ENCODE measurements at places on chromosomes 2 and 18.
A peak's percentile ranks its signal among the peaks of the same experiment; 100 is the strongest.

DNA sequence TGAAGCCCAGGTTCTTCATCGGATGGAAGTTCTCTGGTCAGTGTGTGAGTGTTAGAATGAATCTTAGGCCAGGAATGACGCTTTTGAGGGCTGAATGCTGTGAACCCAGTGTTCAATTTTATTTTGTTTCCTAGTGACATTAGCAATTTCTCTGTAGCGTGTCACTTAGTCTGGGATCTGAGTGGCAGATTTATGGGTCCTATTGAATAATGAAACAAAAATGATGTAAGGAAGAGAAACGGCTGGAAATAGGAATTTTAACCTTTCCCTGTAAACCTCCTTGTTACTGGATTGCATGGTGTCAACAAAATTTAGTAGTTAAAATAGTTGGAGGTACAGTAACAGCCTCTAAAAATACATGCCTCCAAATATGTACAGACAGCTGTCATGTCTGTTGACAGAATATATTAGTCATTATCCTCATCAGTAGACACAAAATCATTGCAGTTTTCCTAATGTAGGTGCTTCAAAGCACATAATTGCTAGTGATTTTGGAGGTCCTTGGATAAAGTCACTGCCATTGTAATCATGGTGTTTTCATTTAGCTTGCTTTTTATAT, 223.8 kb upstream of the SPRED2 start:
- DNase-seq: peak; percentile 12

- DNase-seq: peak; percentile 1
Measured at GRCh38 chr2:18788592-18788991, 199.2 kb upstream of the NT5C1B start.

- no peak for DNase-seq
Measured at GRCh38 chr2:10439185-10439879, 8.8 kb downstream of the ODC1 start.

DNA sequence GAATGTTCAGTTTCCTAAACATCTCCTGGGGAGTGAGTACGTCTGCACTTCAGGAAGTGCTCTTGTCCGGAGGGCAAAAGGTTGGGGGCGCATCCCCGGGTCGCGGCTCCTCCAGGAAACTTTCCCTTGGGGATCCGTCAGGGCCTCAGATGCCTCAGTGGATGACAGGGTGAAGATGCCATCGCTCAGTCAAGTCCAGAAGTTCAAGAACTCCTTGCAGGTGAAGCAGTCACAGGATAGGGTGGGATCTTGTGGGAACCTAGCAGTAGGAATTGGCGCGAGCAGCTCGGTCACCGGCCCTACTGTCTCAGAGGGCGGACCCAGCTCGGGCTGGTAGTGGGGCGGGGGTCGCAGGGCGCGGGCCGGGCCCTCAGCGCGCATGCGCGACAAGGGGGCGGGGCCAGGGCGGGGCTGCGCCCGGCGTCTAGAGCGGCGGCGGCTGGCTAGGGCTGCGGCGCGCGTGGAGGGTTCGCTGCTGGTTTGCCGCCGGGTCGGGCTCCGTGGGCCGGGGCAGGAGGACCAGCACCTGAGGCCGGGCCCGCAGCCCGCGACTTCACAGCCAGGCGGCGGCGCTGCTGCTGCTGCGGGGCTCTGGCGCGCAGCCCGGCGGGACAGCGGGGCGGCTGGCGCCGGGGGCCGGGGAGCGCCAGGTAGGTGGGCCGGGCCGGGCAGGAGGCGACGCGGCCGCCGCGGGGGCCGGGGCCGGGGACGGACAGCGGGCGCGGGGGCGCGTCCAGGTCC, at the start of gene INPP4A:
Gene INPP4A, plus strand, starts transcription at position 423 of the 741 bp plus-strand sequence. CDS start 75,191 bp downstream, outside the sequence.
- peak; percentile 58 for DNase-seq

DNA sequence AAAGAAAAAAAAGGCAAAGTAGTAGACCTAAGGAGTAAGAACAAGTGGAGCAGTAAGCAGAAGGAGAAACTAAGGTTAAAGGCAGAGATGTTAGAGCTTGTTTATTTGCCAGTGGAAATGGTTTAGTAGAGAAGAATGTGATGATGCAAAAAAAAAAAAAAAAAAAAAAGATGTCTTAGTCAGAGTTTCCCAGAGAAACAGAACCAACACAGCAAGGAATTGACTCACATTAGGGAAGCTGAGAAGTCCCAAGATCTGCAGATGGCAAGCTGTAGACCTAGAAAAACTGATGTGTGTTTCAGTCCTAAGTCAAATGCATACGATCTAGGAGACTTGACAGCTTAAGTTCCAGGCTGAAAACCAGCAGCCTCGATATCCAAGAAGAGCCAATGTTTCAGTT, 1548.8 kb upstream of the LRRTM1 start:
- DNase-seq: no peak

DNA sequence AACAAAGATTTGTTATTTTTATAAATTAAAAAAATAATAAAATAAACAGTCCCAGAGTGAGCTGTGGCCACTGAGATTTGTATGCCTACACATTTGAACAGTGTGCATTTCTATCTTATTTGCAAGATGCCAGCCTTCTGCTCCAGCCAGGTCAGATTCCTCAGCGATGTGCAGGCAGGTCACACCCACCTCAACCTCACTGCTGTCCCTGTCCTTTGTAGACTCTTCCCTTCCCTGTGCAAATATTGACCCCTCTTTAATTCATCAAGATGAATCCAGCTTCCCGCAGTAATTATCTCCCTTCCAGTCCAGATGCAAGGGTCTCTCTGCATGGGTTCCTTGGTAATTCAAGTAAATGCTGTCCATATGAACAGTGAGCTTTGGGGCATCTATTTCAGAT, 256.2 kb downstream of the PIEZO2 start:
- DNase-seq: no peak

GRCh38 chr2:178836807-178837206, 29.6 kb upstream of the TTN start:
- DNase-seq: no peak

- DNase-seq: no peak
Measured at GRCh38 chr2:18907508-18907907, 318.1 kb upstream of the NT5C1B start.

DNA sequence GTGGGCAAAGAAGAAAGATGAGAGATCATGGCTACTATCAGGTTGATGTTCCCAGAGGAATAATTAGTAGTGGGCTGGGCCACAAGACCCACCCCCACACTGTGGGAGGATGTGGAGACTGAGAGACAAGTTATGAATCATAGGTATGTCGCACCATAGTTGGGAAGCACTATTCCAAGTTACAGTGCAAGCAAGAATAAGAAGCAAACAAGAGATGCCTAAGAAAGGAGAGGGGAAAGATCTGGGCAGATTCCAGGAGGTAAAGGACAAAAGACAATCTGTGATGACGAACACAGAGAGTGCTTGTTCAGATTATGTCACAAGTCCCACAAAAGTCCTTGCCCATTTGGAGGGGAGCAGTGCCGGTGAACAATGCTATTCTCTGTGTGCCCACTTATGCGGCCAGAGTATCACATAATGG, 56.6 kb downstream of the FAM228A start:
- DNase-seq: no peak

DNA sequence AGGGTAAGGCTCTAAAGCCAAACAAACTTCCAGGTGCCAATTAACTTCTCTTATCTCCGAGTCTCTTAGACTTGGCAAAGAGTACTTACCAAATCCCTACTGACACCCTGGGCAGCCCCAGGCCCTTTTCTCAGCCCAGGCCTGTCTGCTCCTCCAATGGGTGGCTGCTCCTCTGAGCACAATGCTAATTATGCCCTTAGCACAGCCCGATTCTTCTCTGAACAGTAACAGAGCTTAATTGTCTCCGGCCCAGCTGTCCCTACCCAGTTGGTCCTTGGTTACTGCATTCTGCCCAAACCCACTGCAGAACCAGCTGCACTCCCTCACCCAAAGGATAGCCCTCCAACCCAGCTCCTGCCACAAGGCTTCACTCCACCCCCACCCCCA, 110.3 kb downstream of the SMAD7 start:
- peak; percentile 50 for DNase-seq

- no peak for DNase-seq
Measured at GRCh38 chr2:145258903-145259579, 739.1 kb upstream of the ZEB2 start.

GRCh38 chr2:138500592-138501424, 762 bp upstream of the SPOPL start:
- DNase-seq: peak; percentile 19

GRCh38 chr2:1628893-1629292, 115.4 kb downstream of the PXDN start:
- peak; percentile 76 for DNase-seq

DNA sequence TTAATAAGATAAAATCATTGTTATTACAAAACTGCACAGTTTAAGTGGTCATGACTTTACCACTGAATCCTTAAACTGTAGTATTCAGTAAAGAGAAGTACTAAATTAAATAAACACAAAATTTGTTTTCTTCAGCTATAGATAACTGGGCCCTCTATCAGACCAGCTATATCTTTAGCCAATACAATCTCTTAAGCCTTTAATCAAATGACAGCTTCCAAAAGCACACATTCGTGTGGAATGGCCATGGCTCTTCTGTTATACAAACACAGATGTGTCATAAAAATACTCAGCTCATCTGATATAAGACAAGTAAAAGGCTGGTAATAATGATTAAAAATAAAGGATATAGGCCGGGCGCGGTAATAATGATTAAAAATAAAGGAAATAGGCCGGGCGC, 57.6 kb upstream of the CDKL4 start:
- no peak for DNase-seq

DNA sequence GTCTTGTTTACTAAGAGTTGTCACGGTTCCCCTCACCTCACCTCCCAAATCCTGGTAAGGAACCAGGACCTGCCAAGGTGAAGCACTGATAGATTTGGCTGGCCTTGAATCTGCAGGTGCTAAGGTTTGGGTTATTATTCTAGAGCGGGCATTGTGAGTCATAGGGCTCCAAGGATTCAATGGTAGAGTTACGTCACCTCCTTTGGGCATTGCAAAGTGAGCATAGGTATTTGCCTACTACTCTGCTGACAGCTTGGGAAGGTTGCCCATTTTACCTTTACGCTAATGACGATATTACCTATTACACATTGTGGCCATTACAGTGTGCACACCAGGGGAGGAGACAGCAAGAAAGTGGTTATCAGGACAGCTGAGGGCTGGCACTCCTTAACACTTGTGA, 59.3 kb downstream of the SETBP1 start:
- no peak for DNase-seq

DNA sequence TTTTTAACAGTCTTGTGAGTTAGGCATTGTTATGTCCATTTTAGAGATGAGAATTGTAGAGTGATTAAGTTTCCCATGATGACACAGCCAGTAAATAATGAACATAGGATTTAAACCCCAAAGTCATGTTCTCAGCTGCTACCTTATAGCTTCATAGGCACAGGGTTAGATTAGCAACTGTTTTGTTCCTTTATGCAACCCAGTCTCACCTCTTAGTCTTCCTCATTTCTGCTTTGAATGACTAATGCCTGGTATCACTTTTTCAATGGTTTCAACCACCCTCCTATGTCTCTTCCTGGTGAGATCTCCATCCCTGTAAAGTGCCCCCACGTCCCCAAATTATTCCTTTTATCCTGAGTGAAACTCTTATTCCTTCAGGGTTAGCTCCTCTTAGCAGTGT, 44.3 kb downstream of the MFSD6 start:
- DNase-seq: no peak
